ENCODE measurements at places on chromosomes 4 and X.

- no peak for DNase-seq
Observed at GRCh38 chr4:77852892-77853495, 9.6 kb upstream of the MRPL1 start.

- no peak for DNase-seq
Observed at GRCh38 chrX:130531066-130531465, 129.3 kb downstream of the RBMX2 start.

DNA sequence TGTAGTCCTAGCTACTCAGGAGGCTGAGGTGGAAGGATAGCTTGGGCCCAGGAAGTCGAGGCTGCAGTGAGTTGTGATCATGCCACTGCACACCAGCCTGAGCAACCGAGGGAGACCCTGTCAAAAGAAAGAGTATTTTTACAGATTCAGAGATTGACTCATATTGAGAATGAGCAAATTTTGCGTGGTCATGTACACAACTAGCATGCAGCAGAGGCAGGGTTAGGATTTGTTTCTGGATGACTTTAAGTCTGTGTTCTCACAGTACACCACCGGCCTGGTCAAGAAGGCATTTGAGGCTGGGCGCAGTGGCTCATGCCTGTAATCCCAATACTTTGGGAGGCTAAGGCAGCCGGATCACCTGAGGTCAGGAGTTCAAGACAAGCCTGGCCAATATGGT is 44.8 kb upstream of the CBR4 start:
- DNase-seq = no peak

GRCh38 chr4:98658287-98659105 is at the start of gene TSPAN5:
Gene TSPAN5 (minus strand): TSS chr4:98658611.
- peak; percentile 18 for DNase-seq

GRCh38 chr4:103645991-103646390 is 73.8 kb downstream of the TACR3 start:
- no peak for DNase-seq

DNA sequence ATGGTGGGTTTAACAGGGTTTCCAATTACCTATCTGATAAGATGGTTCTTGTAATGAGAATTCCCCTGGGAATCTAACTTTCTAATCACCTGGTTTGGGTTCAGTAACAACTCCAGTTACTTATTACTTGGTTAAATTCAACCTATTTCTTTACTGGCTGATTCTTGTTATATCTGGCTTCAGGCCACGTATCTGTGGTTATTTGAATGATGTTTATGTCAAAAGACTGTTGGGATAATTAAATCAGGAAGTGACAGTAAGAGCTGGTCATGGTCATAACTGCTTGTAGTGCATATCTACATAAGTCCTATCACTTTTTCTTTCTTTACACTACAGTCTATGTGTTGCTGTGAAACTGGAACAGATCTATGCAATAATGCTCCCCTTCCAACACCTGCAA is 108.1 kb downstream of the MID1 start:
- no peak for DNase-seq

DNA sequence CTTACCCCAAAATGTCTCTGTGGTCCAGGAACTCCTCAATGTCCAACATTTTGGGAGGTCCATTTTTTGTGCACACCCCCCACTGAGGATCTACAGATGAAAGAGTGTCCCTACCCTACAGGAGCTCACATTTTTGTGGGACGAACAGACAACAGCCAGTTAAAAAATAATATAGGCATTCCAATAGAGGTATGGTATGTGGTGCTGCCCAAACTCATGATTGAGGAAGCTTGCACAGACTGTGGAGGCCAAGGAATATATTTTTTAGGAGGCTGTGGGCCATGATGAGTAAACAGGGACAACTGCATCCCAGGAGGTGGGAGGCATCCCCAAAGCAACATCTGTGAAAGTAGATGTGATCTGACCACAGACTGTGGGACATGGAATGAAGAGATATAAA is 181.0 kb upstream of the HCCS start:
- no peak for DNase-seq

- no peak for DNase-seq
Observed at GRCh38 chr4:7105276-7105675, 37.4 kb upstream of the GRPEL1 start.

All from NCI-H748 treated with DMSO at 0.1 percent for 48 hours (cell line).